ENCODE measurements at places on chromosomes 2 and 18.
A peak's percentile ranks its signal among the peaks of the same experiment; 100 is the strongest.

- DNase-seq: no peak
These were observed 24.6 kb downstream of the DNAJC10 start for GRCh38 chr2:182740701-182741100.

DNA sequence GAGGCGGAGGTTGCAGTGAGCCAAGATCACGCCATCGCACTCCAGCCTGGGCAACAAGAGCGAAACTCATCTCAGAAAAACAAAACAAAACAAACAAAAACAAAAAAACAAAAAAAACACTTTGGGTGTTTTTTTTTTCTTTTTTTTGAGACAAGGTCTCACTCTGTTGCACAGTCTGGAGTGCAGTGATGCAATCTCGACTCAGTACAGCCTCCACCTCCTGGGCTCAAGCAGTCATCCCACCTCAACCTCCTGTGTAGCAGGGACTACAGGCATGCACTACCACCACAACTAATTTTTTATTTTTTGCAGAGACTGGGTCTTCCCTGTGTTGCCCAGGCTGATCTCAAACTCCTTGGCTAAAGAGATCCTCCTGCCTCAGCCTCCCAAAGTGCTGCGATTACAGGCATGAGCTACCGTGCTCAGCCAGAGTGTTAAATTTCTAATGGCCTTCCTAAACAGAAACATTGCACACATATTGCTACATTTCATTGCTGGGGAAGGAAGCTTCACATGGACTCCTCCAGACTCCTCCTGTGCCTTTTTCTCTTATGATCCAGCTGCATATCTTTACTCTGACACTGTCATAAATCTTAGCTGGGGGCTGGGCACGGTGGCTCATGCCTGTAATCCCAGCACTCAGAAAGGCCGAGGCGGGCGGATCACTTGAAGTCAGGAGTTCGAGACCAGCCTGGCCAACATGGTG is 19.7 kb downstream of the STARD7 start:
- no peak for DNase-seq

DNA sequence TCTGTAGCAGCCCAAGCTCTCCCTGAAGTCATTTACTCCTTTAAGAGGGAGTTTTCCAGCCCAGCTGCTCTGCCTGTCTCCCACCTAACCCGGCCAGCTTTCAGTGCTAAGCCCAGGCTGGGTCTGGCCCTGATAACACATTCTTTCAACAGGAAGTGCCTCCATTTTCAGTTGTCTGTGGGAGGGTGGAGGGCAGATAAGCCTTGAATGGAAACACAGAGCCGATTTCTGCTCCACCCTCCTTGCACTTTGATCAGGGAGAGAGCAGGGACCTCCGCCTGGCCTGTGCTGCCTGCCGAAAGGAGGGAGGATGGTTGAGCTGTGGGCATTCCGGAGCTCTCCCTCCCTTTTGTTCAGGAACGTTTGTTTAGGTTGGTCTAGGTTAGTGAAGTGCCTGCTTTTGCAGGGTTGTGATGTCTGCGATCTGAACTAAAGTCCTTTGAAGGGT is 24.8 kb downstream of the GATA6 start:
- DNase-seq: no peak

DNA sequence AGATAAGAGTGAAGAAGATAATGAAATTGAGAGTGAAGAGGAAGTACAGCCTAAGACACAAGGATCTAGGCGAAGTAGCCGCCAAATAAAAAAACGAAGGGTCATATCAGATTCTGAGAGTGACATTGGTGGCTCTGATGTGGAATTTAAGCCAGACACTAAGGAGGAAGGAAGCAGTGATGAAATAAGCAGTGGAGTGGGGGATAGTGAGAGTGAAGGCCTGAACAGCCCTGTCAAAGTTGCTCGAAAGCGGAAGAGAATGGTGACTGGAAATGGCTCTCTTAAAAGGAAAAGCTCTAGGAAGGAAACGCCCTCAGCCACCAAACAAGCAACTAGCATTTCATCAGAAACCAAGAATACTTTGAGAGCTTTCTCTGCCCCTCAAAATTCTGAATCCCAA is 15.7 kb downstream of the MSH6 start:
- no peak for DNase-seq

GRCh38 chr2:231800493-231801091 is 14.3 kb downstream of the COPS7B start:
- no peak for DNase-seq

- DNase-seq: no peak
These were observed 280.0 kb downstream of the FIGN start for GRCh38 chr2:163455815-163456214.

DNA sequence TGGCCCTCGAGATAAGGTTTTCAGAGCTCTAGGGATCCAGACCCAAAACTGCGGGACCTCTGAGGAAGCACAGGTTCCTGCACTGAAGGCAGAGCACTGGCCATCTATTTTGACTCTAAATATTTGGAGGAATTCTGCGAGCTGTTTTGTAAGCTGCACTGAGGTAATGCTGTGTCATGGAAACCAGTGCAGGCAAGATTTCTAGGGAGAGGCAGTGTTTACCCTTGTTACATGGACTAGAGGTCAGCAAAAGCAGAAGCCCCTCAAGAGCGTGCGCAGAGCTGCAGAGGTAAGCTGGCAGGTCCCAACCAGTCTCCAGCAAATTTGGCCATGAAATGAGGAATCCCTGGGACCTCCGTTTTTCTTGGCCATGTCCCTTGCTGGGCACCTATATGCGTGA is 137.3 kb downstream of the RNF152 start:
- no peak for DNase-seq

DNA sequence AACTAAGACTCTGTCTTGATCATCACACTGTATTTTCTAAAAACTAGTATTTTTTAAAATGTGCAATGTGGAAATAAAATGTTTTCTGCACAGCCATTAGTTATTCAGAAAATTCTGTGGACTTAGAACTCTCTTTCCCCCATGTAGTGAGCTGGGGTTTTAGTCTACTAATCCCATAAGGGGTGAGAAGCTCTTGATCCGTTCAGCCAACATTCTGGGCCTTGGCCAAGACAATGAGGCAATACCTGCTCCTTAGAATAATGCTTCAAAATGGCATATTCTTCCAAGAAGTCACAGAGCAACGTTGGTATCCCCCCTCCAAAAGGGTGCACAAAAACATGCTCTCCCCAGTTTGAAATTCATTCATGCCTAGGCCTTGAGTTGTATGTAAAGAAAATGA is 4.0 kb downstream of the REEP1 start:
- no peak for DNase-seq

GRCh38 chr2:118846442-118846952 is 951 bp downstream of the EN1 start:
- no peak for DNase-seq

DNA sequence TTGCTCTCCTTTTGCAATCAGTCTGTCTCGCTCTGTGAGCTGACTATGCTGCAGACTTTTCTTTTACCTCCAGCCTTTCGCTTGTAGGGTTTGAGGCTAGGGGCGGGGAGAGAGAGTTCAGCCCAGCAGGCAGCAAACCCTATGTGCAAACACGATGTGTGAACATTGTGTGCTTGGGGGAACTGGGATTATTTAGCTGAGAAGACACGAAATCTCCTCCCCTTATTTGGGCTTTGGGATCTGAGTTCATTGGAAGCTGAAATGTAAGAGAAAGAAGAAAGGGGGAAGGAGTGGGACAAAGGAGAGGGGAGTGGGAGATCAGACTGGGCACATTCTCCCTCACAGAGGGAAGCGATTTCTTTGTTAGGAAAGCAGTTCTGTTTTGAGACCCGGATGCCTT is 189.6 kb upstream of the TNP1 start:
- DNase-seq: no peak

DNA sequence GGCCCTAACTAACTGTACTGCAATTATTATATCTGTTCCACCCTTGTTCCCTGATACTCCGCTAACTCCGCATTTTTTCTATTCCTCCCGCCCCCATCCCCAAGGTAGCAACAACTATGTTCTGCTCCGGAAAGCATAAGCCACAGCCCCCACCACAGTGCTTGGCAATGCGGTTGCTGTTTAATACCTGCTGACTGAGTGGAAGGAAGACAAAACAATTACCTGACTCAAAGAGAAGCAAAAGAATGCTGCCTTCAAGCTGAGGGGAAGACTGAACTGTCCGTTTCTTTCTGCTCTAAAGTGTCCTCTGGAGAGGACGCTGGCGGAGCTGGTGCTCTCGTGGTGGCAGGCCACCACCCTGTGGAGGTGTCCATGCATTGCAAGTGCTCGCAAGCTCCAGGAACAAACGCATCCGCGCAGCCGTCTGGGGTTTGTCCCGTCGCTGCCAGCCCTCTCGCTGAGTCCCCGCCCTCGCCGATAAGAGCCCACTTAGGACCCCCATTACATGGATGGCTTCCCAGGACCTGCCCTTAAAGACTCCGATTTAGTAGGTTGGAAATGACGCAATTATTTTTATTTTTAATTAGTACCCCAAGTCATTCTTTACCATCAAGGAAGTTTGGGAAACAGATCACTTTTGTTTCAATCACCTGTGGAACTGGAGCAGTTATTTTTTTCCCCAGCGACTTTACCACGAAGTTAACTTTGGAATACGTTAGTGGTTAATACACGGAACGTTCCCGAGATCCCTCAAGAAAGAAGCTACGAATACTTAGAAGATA is 1.6 kb upstream of the MYL12A start:
- peak; percentile 53 for DNase-seq

DNA sequence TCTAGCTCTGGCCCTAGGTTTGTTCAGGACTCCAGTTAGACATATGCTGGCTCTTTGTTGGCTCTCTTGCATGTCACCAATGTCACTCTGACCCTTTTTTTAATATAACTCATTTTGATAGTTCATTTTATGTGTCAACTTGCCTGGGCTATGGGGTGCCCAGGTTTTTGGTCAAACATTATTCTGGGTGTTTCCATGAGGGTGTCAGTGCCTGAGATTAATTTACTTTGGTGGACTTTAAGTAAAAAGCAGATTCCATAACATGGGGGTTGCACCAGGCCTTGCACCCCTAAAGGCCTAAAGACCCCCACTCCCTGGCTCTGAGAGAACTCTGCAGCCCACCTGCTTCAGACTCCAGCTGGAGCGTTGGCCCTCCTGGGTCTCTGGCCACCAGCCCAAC is 48.1 kb upstream of the SNTG2 start:
- no peak for DNase-seq

DNA sequence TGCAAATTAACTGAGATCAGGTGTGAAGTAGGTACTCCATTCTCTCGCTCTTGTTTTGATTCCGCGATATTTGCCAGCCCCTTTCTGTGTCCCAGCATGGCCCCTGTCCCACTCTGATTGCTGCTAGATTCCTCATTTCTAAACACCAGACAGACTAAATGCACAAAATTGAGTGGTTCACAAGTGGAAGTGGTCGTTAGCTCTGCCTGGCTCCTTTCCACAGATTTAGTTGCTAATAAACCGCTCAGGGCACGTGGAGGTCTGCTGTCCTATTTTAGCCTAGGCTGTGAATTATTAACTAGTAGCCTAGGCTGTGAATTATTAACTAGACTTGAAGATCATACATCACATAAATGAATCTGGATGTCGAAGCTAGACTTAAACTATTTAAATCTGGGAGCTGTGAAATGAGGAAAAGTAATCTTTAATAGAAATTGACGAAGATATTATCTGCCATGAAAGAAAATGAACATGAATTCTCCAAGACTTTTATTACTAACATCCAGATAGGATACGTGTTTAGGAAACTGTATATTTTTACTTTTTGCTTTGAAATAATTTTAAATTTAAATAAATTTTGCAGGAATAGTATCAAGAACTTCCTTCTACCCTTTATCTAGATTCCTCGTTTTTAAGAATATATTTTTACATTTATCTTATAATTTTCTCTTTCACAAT is 3.7 kb downstream of the IL1RL2 start:
- no peak for DNase-seq

GRCh38 chr2:95323347-95324155 is 26.4 kb downstream of the KCNIP3 start:
- no peak for DNase-seq

DNA sequence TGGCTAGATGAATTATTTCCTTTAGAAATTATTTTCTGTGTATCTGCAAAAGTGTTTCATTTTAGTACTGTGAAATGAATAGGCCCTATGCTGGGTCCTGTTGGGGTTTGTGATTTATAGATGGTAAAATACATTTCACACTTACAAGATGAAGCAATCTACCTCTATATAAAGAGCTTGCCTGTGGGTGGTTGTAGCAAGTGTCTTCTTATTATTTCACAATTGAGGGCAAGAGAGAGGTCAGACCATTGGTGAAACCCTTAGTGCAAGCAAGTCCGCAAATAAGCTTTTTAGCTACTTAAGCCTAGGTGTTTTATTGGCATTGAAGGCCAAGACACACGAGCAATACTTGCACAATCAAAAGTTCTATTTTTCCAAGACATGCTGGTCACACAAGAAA is 153.1 kb downstream of the FMNL2 start:
- no peak for DNase-seq

DNA sequence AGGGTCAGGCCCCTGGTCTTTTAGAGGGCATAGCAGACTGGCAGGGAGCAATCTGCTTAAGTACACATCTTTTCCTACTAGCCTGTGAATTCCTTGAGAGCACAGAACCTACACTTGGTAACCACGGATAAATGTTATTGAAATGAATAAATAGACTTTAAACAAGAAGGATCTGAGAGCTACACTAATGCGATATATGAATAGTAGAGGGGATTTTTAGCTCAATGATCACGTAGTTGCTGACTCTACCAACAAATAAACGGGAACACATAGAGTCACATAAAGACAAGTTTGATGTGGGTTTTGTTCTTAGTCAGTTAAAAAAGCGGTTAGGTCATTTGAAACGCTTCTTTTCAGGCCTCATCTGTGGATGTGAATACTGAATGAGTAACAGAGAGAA is 290.3 kb upstream of the CCDC68 start:
- DNase-seq: no peak

DNA sequence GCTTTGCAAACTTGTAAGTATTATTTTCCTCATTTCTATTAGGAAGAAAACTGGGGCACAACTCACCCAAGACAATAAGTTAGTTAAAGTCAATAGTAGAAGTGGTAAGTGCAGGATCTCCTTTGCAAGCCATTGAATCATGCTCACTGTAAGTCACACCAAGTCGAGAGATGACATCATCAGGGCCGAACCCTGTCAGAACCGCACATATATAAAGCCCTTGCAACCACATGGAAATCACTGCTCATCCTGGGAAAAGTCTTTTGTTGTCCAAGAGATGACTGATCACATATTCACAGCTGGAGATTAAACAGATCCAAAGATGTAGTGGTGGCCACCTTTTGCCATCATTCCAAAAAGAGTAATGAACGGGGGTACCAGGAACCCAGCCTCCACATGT is 484.8 kb upstream of the ID2 start:
- no peak for DNase-seq

DNA sequence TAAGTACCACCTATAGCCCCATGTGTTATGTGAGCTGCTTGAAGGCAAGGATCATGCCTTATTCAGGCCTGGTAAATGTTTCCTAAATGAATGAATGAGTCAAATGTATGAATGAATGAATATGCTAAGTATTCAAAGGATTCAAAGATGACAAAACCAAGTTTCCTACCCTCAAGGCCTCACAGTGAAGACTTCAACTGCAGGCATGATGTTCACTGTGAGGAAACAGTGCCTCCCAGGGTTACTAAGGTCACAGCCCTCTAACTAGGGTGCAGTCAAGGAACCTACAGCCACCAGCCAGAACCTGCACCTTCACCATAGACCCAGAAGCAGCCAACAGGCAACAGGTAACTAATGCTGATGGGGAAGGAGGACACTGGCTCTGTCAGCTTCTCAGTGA is 69.3 kb downstream of the SUMO1 start:
- no peak for DNase-seq

GRCh38 chr18:22211657-22212056 is 42.3 kb downstream of the GATA6 start:
- DNase-seq: no peak

All from stimulated activated CD4-positive, alpha-beta T cell treated with anti-CD3 and anti-CD28 coated beads, Interleukin-15, amount 100 ng/mL, for 1 hour (primary cell).